Activated CD8-positive, alpha-beta T cell treated with anti-CD3 and anti-CD28 coated beads for 36 hours (primary cell): ENCODE measurements at places on chromosomes 12 and 14. TPM values are rescaled to one million over a fixed set of nuclear protein-coding genes. Genes with fewer than 3 reads are reported as not detected.
A peak's percentile ranks its signal among the peaks of the same experiment; 100 is the strongest.

- H3K4me1 ChIP-seq, result no peaks in the 10 kb centered on the region
- H3K4me3 ChIP-seq, result no peak within 1 kb of the TSS
- H3K36me3 ChIP-seq, result no peaks in the 10 kb centered on the region
- no peaks in the 10 kb centered on the region for H3K27me3 ChIP-seq
Measured at GRCh38 chr14:23435543-23436326, at the start of gene MYH7. Gene MYH7, minus strand, starts transcription at chr14:23435660. Its CDS starts 1,928 bp downstream, at chr14:23433732.

GRCh38 chr12:132094269-132094891 lies 49.7 kb downstream of the DDX51 start:
- no peaks in the 10 kb centered on the region for H3K27me3 ChIP-seq
- no peak for DNase-seq
- no peak overlapping the region for H3K4me3 ChIP-seq
- peaks cover 24% of the 10 kb centered on the region for H3K4me1 ChIP-seq

GRCh38 chr14:37232907-37233481 lies 35.3 kb downstream of the MIPOL1 start:
- no peaks in the 10 kb centered on the region for H3K4me1 ChIP-seq
- H3K27ac ChIP-seq, result no peak overlapping the region
- no peaks in the 10 kb centered on the region for H3K36me3 ChIP-seq
- DNase-seq, result no peak

DNA sequence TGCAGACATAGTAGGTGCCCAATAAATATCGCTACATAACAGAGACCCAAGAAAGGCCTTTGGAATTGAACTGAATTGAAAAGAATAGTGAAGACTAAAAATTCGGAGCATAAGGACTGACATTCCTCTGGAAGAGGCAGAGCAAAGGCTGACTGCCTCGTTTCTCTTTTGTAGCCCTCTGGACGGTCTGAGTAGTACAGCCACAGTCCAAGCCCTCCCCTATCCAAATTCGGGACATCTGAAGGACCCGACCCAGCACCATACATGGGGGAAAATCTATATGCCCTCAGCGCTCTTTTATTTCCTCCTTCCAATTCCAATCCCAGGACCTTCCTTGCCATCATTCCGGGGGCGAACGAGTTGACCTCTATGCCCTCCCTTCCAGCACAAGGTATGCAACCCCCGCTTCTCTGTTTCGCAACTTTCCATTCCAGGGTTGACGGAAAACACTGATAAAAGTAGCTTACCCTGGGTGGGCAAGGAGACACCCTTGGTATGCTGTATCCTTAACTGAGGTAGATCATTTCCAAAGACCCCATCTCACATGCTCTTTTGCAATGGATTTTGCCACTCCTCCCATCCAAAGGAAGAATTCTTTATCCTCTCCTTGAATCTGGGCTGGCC lies 127.4 kb upstream of the MAP1LC3B2 start:
- no peak overlapping the region for H3K4me3 ChIP-seq
- H3K27ac ChIP-seq, result no peak overlapping the region
- H3K36me3 ChIP-seq, result no peaks in the 10 kb centered on the region
- DNase-seq, result no peak
- no peaks in the 10 kb centered on the region for H3K27me3 ChIP-seq
- no peaks in the 10 kb centered on the region for H3K4me1 ChIP-seq

DNA sequence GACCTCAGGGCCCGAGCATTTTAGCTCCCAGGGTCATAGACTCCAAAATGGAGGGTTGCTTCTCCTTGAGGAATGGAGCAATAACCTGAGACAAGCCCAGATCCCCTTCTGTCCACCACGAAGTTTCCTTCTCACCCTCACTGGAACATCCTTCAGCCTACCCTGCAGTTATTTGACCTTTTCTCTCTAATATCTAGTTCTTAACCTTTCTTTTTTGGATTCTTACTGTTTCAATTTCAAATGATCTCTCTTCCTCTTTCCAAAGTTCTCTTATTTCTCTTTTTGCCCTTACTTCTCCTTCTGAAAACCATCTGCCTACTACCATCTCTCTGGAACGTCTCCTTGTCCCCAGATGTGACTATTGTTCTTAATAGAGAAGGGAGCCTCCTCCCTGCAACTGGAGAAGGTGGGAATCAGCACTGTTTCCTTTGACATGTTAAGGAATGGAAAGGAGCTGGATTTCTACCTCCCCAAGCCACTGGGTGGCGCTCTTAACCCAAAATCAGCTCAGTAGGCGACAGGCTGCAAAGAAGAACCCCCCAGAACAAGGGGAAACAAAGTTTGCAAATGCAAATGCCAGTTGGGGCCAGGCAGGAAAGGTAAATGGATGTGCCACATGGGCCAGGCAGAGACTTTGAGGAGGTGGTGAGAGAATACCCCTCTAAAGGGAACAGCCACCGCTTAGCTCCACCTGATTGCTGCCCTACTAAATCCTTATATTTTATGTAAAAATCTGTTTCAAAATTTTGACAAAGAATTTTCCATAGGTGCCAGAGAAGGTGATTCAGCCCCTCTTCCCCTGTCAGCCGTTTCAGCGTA lies 22.4 kb upstream of the PDE1B start:
- H3K27me3 ChIP-seq, result no peaks in the 10 kb centered on the region
- peaks cover 44% of the 10 kb centered on the region for H3K36me3 ChIP-seq
- peak; percentile 70 for DNase-seq
- peaks cover 9% of the 10 kb centered on the region for H3K4me1 ChIP-seq

DNA sequence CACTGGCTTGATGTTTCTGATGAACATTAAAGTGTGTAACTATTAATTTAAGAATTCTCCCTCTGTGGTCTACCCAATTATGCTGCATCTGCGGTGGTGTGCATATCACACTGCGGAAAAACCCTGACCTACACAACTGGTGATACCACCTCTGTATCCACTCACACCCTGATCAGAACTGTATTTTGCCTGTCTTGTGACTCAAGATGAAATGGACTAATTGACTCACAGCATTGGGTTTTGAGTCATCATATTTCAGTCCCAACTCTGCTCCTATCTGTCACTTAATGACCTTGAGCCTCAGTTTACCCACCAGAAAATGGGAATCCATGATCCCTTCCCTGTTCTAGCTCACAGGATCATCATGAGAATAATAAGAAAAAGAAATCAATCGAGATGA lies 65.6 kb downstream of the NUAK1 start:
- no peaks in the 10 kb centered on the region for H3K36me3 ChIP-seq
- no peak overlapping the region for H3K27ac ChIP-seq
- no peak overlapping the region for H3K4me3 ChIP-seq
- H3K4me1 ChIP-seq, result peaks cover 3% of the 10 kb centered on the region
- DNase-seq, result peak; percentile 12
- peaks cover 13% of the 10 kb centered on the region for H3K27me3 ChIP-seq

GRCh38 chr14:77691259-77691658 lies 16.6 kb downstream of the ALKBH1 start:
- H3K27me3 ChIP-seq, result no peaks in the 10 kb centered on the region
- no peaks in the 10 kb centered on the region for H3K4me1 ChIP-seq
- no peak for DNase-seq
- H3K36me3 ChIP-seq, result peaks cover 34% of the 10 kb centered on the region
- no peak overlapping the region for H3K27ac ChIP-seq

DNA sequence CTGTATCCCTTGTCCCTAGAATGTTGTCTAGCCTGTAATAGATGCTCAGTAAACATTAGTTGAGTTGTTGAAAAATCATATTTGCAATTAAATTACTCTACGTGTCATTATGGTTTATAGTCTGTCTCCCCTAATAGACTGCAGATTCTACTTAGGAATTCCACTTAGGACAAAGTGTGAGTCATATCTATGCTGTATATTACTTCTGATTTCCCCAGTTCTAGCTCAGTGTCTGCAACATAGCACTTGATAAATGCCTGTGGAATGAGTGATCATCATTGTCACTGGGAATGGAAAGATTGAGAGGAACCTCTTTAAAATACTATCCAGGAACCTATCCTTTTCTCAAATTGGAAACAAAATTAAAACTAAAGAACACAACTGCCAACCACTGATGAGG lies 99.3 kb downstream of the TBX5 start:
- no peak overlapping the region for H3K4me3 ChIP-seq
- no peak overlapping the region for H3K27ac ChIP-seq
- no peaks in the 10 kb centered on the region for H3K36me3 ChIP-seq
- H3K27me3 ChIP-seq, result no peaks in the 10 kb centered on the region
- DNase-seq, result no peak
- H3K4me1 ChIP-seq, result no peaks in the 10 kb centered on the region

DNA sequence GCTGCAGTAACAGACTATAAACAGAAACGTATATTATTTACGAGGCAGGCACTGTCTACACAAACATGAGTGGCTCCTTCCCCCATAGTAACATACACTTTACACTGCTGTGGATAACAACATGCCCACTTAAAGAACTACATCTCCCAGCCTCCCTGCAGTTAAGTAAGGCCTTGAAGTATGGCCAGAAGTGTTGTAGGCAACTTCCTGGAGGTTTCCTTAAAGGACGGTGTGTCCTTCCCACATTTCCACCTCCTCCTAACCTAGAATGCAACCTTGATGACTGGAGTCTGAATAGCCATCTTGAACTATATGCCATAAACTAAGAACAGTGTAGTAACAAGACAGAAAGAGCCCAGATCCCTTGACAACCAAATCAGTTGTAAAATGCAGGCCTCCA lies 20.3 kb downstream of the MED13L start:
- H3K36me3 ChIP-seq, result peaks cover 4% of the 10 kb centered on the region
- H3K27me3 ChIP-seq, result no peaks in the 10 kb centered on the region
- peaks cover 64% of the 10 kb centered on the region for H3K4me1 ChIP-seq
- no peak overlapping the region for H3K4me3 ChIP-seq
- peak overlapping the region; percentile 10 for H3K27ac ChIP-seq

DNA sequence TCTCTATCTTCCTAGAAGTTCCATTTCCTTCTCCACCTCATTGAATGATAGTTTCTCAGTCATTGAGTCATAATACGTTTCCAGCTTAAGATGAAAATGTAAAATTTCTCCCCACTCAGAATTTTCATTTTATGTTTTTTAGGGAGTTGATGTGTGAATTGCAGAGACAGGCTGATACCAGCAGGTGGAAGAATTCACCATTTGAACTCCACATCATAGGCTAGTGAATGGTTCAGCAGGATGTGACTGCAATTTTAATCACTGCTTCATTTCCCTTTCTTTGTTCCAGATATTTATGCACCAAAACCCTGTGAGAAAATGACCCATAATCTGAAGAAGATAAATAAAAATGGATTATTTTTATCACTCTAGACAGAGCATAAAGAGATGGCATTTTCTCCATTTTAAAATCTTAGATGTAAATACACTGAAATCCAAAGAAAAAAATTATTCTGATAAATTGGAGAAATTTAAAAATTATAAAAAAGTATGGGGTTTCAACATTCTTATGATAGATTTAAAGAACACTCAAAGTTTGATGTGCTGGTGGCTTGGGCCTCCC lies 10.6 kb upstream of the PYGL start:
- no peak overlapping the region for H3K27ac ChIP-seq
- H3K36me3 ChIP-seq, result no peaks in the 10 kb centered on the region
- H3K4me3 ChIP-seq, result no peak overlapping the region
- H3K27me3 ChIP-seq, result no peaks in the 10 kb centered on the region
- DNase-seq, result no peak

DNA sequence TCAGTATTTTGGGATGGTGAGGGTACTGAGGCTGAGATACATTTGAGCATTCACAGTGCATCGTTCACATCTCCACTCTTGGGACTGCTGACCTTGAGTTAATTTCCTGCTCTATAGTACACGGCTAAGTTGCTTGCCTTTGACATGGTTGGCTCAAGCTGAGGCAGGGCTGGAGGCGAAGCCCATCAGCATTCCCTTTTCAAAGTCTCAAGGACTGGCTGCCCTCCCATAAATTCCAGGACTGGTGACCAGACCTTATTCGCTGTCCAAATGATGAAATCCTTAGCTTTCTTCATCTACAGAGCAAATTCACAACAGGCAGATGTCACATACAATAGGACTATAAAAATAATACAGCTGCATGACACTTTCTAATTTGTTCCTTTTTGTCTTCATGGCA lies 85.9 kb downstream of the SSPN start:
- no peak overlapping the region for H3K27ac ChIP-seq
- no peaks in the 10 kb centered on the region for H3K36me3 ChIP-seq
- H3K4me1 ChIP-seq, result no peaks in the 10 kb centered on the region
- no peak overlapping the region for H3K4me3 ChIP-seq

DNA sequence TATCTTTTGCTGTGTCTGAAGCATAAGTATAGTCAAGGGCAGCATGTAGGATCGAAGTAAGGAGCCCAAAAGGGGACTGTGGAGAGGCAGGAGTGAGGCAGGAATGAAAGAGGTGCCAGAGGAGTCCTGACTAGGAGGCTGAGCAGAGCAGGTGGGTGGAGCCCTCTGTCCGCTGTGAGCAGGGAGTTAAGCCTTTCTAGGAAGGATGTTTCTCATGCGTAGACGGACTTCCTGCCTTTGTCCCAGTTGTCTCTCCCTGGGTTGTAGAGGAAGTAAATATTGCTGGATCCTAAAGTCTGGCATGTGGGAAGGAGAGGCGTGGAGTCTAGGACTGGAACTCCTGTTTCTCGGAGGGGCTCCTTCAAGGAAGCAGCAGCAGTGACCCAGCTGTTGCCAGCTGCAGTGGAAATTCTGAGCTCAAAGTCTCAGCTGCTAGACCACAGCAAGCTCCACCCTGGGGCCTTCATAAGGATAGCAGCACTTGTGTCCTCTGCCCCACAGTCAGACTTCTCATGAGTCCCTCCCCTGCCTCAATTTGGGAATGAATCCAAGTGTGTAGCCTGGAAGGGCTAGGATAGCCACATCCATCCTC lies 44.0 kb downstream of the RBMS2 start:
- H3K27me3 ChIP-seq, result no peaks in the 10 kb centered on the region
- peaks cover 25% of the 10 kb centered on the region for H3K4me1 ChIP-seq
- peak overlapping the region; percentile 37 for H3K4me3 ChIP-seq
- H3K27ac ChIP-seq, result peak overlapping the region; percentile 40
- DNase-seq, result peak; percentile 74
- H3K36me3 ChIP-seq, result no peaks in the 10 kb centered on the region

GRCh38 chr14:103886304-103887169 lies 39.2 kb upstream of the PPP1R13B start:
- no peaks in the 10 kb centered on the region for H3K27me3 ChIP-seq
- no peak for DNase-seq
- H3K36me3 ChIP-seq, result no peaks in the 10 kb centered on the region
- no peak overlapping the region for H3K27ac ChIP-seq
- no peaks in the 10 kb centered on the region for H3K4me1 ChIP-seq
- H3K4me3 ChIP-seq, result no peak overlapping the region

- peaks cover 52% of the 10 kb centered on the region for H3K36me3 ChIP-seq
- no peak for DNase-seq
- H3K27me3 ChIP-seq, result no peaks in the 10 kb centered on the region
- no peak overlapping the region for H3K4me3 ChIP-seq
- H3K27ac ChIP-seq, result peak overlapping the region; percentile 82
- peaks cover 43% of the 10 kb centered on the region for H3K4me1 ChIP-seq
Measured at GRCh38 chr12:108622921-108623514, 10.7 kb downstream of the SELPLG start.

Gene RNASE2
- total RNA-seq, result not detected

Gene DEPDC4
- 1.6 TPM for total RNA-seq

Gene LPAR5
- total RNA-seq, result 8.1 TPM

Gene MIP
- total RNA-seq, result not detected

Gene CLEC9A
- not detected for total RNA-seq

Gene CDKL1
- total RNA-seq, result 7.7 TPM

Gene SPIC
- not detected for total RNA-seq

Gene ERH
- total RNA-seq, result 301 TPM

Gene ASPG
- total RNA-seq, result not detected

Gene KRT82
- not detected for total RNA-seq

Gene CLEC1A
- not detected for total RNA-seq
